ENCODE measurements at places on chromosomes 1 and 21. TPM values are rescaled to one million over a fixed set of nuclear protein-coding genes. Genes with fewer than 3 reads are reported as not detected.

LCE1A gene
- total RNA-seq: not detected

CASQ2 gene
- 29.9 TPM for total RNA-seq

- no peak for DNase-seq
Measured at GRCh38 chr1:68268896-68269483, 36.7 kb upstream of the WLS start.

DNA sequence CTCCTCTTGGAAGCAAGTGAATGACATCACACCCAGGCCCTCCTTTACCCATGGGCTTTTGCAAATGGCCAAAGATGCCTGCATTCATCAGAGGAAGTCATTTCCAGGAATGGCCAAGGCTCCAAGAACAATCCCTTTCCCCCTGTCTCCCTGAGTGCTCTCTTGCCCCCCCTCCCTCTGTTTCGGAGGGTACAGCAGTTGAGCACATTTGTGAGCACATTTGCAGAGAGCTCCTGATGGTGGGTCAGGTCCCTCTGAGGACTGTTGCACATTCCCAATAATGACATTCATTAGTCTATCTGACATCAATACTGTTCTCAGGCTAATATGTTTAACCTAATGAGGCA lies 113.4 kb downstream of the MATN1 start:
- no peak for DNase-seq

FMOD gene
- total RNA-seq: 422 TPM

S100A8 gene
- total RNA-seq: 46.4 TPM

DNA sequence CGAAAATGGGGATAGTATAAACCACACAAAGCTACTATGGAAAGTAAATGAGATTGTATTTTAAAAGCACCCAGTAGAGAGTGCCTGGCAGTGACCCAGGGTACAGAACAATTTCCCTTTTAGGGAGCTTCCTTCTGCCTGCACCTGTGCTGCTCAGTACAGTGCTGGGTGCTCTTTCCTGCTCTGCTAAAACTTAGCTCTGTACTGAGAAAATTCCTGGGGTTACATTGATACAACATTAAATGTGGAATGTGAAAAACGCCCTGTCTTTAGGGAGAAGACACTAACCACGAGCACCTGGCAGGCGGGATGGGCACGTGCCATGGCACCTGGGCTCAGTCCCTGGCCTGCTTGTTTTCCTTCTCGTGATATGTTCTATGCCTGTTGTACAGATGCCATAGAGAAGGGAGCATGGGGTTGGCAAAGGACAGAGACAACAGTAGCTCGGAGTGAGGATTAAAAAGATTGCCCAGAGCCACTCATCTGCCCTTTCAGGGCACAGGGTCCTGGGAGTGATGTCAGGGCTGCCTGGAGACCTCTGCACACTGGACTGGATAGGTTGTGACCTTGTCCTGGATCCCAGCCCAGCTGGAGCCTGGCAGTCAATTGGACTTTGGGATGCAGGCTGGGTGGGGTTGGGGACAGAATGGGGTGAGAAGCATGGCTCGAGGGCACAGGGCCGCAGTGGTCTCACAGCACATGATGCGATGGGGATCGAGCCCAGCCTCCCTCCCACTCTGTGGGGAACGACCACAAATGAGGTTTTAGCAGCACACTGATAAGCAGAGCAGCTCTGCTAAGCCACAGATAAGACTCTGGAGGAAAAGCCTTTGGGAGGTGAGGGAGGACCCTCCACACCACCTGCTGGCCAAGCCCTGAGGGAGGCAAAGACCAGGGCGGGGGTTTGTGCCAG lies 4.2 kb downstream of the SPATA46 start:
- DNase-seq: peak; percentile 17

- DNase-seq: no peak
Measured at GRCh38 chr1:152546704-152547103, 19.9 kb downstream of the LCE3E start.

DNA sequence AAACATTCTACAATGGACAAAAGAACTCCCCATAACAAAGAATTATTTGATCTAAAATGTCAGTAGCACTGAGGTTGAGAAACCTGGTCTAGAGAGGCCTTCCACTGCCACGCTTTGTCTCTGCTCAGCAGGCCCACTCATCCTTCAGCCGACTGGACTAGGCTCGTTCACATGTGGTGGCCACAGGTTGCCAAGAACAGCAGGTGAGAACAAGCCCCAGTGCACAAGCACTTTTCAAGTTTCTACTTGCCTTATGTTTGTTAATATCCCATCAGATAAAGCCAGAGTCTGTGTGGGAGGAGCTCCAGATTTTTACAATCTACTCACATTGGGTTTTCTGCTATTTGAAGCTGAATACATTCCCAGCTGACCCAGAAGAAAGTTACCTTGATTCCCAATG lies 9.1 kb upstream of the EFHD2 start:
- no peak for DNase-seq

- DNase-seq: peak; percentile 56
Measured at GRCh38 chr1:8941906-8942305, 3.8 kb upstream of the CA6 start.

DNA sequence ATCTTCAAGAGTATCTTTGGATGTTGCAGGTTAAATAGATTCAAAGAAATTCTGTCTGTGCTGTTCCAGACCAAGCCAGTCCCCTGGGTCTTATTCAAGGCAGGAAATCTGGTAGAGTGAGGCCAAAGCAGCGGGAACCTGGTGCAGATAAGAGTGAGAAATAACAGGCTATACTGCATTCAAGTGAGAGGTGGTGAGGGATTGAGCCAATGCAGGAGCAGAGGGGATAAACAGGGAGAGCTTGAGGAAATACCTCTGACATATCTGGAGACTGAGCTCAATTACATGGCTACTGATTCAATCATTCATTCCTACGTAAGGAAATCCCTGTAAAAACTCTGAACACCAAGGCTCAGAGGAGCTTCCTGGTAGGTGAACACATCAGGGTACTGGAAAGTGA lies 17.2 kb upstream of the PSMA5 start:
- DNase-seq: no peak

- DNase-seq: peak; percentile 46
Measured at GRCh38 chr1:38586993-38587646, 272.5 kb downstream of the RRAGC start.

LRRC53 gene
- total RNA-seq: not detected

Data from stomach (tissue), 19 donors.